Hippocampal formation (tissue), 2 donors: ENCODE measurements at places on chromosomes 12 and 14.

GRCh38 chr12:116284396-116284795, 6.9 kb upstream of the MED13L start:
- no peak for DNase-seq

DNA sequence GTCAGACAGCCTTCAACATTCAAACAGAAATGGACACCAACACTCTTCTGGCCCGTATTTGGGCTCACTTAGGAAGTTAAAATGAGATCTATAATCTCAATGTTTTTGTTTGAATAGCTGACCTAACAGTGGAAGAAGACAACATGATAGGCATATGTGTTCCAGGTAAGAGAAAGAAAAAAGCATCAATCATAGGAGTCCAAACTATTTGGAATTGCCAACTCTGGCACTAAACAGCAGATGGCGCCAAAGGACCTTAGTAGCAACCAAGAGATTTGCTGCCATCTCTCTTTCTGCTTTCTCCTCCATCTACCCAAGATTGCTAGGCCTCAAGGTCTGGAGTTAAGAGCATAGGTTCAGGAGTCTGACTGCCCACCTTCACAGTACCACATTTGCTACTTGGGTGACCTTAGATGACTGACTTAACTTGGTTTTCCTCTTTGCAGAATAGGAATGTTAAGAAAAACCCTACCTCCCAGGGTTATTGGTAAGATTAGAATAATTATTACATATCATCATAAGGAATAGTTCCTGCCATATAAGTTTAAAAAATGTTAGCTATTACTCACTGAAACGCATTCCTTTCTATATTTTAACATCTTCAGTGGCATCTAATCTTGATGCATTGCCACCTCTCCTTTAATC, 30.2 kb downstream of the PEX5 start:
- peak; percentile 45 for DNase-seq

DNA sequence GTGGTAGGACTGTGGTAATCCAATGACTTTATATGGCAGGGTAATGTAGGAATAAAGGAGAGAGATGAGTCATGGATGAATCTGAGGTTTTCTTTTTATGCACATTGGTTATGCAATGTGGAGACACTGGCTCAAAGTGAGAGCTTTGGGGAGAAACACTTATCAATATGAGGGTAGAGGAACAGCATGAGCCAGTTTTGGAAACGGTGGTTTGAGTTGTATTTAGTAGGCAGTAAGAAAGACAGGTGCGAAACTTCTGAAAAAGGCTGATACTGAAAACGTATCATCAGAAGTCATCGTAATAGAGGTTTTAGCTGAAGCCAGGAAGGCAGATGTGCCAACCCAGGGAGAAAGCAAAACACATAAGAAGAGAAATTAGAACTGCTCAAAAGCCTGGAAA, 854.8 kb upstream of the SEL1L start:
- DNase-seq: no peak

GRCh38 chr12:10186299-10186698, 7.5 kb downstream of the TMEM52B start:
- DNase-seq: peak; percentile 10

DNA sequence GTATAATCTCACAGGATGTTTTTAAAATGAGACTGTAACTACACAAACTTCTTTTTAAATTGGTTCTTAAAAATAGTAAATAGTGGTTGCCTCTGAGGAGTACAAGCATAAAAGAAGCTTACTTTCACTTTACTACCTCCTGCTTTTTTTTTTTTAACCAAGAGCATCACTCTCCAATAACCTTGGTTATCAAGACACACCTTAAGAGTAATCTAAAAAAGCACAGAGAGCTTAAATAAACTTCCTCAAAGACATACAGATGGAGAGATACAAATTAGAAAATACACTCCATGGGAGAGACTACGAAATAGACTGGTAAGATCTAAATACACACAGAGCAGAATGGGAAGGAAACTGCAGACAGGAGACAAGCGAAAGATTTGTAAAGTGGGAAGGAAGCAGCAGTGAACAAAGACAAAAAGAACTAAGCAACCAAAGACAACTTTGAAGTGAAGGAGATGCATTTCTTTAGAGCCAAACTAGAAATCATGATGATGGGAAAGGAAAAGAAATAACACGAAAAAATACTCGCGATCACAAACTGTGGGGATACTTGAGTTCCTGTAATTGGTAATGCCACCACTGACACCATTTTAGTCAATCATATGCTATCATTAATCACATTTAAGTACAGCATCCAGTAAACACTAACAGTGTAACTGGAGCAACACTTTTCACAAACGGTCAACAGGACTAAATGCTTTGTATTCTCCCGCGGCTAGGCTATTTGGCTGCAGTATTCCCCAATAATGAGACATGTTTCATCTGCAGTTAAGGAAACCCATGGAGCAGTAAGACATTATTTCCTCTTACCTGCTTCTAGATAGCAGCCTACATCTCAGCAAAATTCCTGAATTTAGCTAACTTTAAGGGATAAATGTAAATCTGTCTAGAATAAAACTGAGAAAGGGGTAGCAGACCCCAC, 8.2 kb downstream of the SINHCAF start:
- no peak for DNase-seq

DNA sequence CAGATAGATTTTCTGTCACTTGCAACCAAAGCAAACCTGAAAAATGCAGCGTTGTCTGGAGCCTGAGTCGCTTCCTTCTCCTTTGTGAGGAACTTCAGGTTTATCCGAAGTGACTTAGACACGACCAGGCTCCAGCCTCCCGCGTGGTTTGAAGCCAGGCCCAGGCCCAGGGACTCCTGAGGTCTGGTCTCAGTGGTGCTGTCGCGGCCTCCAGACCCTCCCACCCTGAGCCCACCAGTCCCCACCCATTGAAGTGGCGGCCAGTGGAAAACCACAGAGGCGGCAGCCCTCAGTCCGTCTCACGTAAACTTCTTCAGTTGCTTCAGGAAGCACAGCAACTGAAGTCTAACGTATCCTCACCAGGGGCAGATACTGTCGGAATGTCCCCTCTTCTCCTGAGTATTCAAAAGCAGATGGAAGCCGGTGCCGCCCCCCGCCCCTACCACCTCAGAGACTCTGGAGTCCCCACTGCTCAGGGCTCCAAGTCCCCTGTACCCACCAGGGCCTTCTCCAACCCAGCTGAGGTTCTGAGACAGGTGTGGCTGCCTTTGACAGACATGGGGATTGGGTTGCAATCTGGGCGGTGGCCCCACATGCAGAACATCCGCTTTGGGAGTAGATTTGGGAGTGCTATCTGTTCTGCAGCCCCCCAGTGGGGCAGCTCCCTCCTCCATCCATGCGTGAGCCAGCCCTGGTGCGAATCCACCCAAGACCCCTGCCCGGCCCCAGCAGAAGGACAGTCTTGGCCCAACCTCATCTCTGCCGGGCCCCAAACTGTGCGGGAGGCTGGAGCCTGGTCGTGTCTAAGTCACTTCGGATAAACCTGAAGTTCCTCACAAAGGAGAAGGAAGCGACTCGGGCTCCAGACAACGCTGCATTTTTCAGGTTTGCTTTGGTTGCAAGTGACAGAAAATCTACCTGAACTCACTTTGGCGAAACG, 26.6 kb upstream of the GALNT9 start:
- no peak for DNase-seq

DNA sequence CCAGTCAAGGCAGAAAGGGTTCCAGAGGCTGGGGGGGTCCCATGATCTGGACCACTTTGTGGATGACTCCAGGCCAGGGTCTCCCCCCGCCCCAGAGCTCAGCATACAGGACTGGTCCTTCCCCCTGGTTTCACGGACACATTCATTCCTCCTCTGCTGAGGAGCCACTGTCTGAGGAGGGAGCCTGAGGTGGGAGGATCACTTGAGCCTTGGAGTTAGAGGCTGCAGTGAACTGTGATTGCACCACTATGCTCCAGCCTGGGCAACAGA, 6.8 kb downstream of the TESC start:
- no peak for DNase-seq

GRCh38 chr12:111084158-111084557, 163.8 kb upstream of the MYL2 start:
- no peak for DNase-seq

DNA sequence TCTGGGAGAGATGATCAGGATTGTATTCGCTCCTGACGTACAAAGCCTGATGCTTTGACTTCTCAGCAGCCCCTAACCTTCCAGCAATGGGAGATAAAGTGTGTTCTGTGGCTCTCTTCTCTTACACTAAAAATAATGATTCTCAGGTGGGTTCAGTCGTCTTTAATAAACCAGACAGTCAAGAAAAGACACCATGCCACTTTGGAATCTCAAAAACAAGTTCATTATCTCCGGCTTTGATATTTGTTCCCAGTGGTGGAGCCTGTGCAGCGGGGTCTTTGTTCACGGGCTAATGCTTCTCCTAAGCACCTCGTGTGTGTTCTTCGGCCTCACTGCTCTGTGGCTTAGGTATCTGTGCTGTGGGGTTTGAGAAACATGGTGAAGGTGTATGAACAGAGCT, 1.6 kb downstream of the ACVR1B start:
- DNase-seq: no peak

DNA sequence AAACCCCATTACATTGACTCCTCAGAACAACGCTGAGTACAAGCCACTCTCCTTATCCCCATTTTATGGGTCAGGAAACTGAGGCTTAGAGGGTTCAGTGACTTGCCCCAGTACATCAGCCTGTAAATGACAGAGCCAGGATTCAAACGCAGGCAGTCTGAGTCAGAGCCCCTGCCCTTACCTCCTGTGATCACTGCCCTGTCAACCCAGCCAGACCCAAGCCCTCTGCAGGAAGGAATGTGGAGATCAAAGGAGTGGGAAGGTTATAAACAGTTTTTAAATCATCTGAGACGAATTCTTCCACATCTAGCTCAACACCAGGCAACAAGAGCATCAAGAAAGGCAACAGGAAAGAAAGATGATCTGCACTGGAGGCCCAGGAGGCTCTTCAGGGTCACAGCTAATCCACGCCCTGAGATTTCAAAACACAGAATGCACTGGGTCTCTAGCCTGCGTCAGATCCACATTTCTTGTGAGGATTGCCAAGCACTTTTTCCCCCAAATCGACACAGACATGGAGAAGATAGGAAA, 38.5 kb downstream of the SPTB start:
- no peak for DNase-seq

- no peak for DNase-seq
Measured at GRCh38 chr12:13805041-13805440, 176.4 kb downstream of the GRIN2B start.

DNA sequence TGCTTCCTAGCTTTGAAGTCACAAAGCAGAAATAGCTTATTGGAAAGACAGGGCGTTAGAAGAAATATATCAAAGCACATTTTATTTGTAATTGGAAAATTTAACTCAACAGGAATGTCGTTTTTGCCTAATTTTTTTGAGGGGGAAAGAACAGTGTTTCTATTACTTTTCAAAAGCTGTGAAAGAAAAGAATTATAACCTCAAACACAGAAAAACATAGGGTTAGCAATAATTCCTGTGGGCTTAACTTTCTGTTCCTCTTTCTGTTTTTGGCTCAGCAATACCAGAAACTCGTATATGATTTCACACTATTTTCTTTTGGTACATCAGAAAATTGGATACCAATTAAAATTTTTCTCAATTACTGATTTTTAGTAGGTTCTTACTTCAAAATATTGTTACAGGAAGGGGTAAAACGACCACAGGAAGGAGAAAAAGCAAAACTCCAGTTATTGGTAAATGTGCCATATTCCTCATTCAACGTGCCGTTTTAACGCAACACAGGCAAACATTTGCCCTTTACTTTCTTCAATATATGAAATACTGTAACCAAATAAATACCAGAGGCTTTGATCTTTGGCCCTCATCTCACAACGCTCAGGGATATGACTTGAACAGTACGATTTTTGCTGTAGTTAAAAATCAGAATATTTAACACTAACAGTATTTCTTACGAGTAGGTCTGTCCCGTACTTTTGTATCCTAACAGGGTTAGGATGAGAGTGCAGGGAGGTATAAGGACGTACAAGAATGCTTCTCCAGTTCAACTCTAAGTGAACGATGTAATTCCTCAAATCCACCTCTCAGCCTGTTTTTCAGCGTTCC, 1.3 kb upstream of the RNU6-7 start:
- no peak for DNase-seq

- no peak for DNase-seq
Measured at GRCh38 chr12:68481181-68481941, 129.3 kb upstream of the RAP1B start.

- no peak for DNase-seq
Measured at GRCh38 chr14:46661728-46662127, 10.1 kb upstream of the RPL10L start.

DNA sequence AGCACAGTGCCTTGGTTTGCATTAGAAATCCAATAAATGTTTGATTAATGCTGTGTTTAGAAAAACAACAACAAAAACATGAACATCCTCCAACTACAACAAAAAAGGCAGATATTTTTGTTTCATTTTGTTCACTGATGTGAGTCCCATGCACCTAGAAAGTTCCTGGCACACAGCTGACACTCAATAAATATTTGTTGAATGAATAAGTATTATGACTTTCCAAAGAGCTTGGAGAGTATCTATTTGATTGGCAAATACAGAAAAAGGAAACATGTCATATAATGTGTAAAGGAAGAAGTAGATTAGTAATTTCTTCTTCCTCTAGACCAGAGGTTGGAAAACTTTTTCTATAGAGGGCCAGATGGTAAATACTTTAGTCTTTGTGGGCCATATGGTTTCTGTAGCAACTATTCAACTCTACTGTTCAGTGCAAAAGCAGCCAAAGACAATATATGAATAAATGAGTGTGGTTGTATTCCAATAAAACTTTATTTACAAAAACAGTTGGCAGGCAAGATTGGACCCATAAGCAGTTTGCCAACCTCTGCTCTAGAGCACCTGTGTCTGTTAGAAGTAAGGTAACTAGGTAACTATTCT, 312.3 kb upstream of the DIO2 start:
- DNase-seq: no peak

GRCh38 chr12:89542912-89543592, 17.2 kb upstream of the POC1B start:
- peak; percentile 81 for DNase-seq
